Stimulated activated CD8-positive, alpha-beta memory T cell treated with anti-CD3 and anti-CD28 coated beads, Interleukin-4, amount 100 ng/mL, for 4 hours (primary cell): ENCODE measurements at places on chromosomes 7 and 10.

DNA sequence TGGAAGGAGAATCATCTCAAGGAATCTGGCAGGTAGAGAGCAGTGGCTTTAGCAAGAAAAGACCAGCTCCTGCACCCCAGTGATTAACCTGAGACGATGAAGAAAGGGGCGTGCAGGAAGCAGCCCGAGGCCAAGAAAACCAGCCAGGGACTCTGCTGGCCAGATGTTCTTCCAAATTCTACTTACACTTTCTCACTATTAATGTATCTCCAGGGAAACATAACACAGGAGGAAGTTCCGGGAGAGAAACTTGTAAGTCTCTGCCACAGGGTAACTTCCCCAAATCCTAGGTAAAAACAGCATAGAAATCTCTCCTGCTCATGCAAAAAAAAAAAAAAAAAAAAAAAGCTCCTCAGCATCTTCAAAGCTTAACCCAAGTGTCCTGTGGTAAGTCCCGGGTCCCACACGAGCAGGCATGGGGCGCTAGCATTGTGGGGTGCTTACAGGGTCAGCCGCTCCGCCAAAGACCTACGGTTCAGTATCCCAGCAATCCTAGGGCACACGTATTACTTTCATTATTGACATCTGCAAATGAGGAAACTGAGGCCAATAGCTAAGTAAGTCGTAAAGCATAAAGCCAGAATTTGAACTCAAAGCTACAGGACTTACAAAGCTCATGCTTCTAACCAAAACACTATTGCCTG, 97.2 kb upstream of the GNA12 start:
- no peak for DNase-seq

GRCh38 chr7:152180587-152180986, 155.1 kb downstream of the GALNT11 start:
- DNase-seq, result no peak

GRCh38 chr10:92688927-92689662, 660 bp upstream of the HHEX start:
- no peak for DNase-seq

DNA sequence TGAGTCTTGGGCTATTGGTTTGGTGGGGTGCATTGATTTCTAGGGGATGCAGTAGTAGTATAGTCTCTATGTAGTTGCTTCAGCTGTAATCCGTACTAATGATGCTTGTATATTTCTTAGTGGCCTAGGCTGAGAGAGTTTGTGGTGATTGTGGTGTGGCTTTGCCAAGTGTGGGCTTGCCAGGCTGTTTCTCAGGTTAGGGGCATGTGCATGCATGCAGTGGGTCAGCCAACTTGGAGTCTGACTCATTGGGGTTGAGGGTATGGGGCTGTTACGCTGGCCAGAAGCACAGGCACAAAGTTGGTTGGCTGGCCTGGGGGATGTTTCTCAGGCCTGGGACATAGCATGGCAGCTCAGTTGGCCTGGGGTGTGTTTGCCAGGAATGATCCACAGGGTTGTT, 25.7 kb upstream of the PLA2G12B start:
- no peak for DNase-seq

DNA sequence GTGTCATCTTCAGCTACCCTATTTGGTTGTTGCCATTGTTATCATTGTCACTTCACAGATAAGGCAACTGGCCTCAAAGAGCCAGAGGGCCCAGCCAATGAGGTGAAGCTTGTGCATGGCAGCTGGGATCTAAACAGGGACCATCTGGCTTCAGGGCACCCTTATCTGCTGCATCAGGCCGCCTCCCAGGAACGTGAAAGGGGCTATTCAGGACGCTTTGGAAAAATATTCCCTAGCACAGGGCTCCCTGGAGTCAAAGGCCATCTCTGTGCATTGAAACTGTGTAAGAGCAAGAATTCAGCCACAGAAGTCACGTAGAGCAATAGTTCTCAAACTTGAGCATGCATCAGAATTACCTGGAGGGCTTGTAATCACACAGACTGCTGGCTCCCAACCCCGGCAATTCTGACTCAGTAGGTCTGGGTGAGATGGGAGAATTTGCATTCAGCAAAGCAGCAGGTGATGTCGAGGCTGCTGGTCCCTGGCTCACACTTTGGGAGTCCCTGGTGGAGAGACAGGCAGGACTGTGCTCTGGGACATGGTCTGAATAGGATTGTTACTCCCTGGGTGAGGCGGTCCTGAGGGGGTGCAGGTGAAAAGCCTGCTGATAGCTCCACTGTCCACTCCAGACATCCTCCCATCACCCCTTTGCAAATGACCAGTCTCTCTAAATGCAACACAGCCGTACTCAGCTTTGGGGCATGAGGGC, 21.5 kb upstream of the PLEKHA1 start:
- no peak for DNase-seq
